Vagina (tissue), 2 donors: ENCODE measurements at places on chromosomes 4 and X.

DNA sequence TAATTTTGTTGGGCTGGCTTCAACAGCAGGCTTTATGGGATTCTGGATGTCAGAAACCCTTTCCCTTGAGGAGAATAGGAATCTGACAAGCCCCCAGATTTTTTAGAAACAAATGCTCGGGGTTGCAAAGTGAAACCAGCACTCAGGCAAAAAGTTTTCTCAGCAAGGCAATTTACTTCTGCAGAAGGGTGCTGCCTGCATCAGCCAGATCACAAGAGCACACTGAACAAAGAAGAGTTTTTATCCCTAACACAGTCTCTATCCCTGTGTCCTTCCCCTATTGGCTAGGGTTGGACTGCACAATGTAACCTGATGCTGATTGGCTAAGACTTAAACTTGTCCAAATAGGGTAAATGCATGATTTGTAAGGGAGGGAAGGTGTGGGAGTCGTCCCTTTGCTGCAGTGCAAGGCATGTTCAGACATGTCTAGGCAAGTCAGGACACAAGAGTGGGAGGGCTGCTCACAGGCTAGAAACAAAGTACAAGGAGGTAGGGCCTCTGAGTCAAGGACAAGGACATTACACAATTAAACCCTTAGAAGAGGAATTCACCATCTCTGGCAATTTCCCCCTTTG, 175.8 kb downstream of the CCNG2 start:
- no peak for DNase-seq

- DNase-seq, result no peak
Observed at GRCh38 chr4:148961526-148961925, 519.3 kb upstream of the NR3C2 start.

DNA sequence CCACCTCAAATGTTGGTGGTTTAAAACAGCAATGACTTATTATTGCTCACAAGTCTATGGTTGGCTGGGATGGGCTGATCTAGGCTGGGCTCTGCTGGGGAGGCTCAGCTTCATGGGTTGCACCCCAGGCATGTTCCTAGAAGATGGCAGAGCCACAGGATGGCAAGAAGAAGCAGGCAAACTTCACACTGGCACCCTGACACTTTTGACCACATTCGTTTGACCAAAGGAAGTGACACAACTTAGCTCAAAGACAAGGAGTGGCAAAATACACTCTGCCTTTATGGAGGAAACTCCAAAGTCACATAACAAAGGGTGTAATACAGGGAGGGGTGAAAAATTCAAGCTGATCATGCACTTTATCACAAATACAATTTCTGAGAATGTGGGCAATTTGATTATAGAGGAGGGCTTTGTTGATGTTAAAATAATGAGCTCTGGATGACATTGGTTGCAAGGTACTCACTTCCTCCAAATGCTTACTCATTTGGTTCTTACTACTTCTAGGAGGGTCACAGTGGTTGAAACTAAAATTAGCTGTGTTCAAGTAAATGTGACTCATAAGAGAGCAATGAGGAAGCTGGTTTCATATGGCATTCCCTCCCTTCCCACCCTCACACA, 249.2 kb upstream of the RPS6KA3 start:
- no peak for DNase-seq

- no peak for DNase-seq
Observed at GRCh38 chrX:23403849-23404248, 69.2 kb downstream of the PTCHD1 start.

DNA sequence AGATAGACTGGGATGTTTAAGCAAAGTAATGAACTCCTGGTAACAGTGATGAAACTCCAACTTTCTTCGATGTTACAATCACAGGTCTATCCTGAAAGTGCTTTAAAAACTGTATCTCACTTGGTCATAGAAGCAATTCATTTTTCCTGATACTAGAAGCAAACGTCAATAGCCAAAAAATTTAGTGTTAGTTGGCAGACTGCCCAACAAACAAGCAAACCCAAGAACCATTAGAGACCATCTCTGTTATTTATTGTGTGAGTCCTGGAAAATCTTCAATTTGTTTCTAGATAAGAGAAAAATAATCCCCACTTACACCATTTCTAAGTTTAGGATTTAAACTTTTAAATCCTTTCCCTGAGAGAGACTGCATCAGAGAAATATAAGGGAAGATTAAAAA, 553.9 kb downstream of the INPP4B start:
- DNase-seq, result no peak

DNA sequence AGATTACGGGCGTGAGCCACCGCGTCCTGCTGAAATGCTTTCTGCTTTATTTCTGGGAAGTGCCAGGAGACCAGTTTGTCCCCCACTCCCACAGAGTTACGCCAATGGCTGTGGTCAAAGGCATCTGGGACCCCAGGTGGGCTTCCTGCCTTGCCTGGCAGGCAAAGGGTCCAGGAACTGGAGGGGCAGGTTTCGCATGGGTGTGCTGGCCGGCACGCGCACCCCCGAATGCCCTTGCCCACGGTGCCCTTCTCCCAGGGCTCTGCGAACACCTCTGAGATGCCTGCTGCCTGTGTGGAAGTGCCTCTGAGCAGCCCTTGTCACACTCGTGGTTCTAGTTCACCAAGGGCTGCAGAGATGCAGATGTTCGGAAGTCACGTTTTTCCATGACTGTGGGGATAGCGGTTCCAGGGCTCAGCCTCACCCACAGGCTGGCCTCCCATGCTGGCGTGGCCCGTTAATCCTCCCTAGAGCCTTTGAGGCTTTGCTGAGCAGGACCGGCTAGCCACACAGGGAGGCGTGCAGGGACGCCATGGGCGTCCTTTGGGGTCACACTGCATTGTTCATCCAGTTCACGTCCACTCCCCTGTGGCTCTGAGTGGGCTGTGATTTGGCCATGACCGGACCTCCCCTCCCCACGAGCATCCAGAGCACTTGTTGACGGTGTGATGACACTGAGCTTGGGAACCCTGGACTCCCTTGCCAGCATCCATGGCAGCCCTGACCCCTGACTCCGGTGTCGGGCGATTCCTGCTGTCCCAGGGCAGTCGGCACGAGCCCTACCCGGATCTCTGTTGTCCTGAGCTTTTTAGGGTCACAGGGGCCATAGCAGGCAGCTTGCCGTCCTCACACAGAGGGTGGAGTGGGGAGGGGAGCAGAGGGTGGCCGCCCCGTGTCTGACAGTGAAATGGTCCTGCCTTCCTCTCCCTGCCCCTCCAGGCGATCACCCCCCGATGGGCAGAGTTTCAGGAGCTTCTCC, 12.7 kb upstream of the ADD1 start:
- DNase-seq, result no peak

- DNase-seq, result no peak
Observed at GRCh38 chr4:58603951-58604350, 1493.8 kb upstream of the IGFBP7 start.

- no peak for DNase-seq
Observed at GRCh38 chrX:127621780-127622179, 430.4 kb downstream of the ACTRT1 start.

GRCh38 chr4:110597582-110597981, 25.3 kb downstream of the PITX2 start:
- no peak for DNase-seq

- no peak for DNase-seq
Observed at GRCh38 chrX:108573136-108573535, 133.5 kb downstream of the COL4A5 start.

- no peak for DNase-seq
Observed at GRCh38 chr4:81392164-81392563, 79.5 kb downstream of the RASGEF1B start.

GRCh38 chrX:40007756-40008705, 89.7 kb downstream of the BCOR start:
- no peak for DNase-seq

GRCh38 chr4:24881508-24882196, 31.2 kb downstream of the CCDC149 start:
- DNase-seq, result no peak

GRCh38 chr4:125097729-125098128, 217.0 kb upstream of the FAT4 start:
- no peak for DNase-seq

DNA sequence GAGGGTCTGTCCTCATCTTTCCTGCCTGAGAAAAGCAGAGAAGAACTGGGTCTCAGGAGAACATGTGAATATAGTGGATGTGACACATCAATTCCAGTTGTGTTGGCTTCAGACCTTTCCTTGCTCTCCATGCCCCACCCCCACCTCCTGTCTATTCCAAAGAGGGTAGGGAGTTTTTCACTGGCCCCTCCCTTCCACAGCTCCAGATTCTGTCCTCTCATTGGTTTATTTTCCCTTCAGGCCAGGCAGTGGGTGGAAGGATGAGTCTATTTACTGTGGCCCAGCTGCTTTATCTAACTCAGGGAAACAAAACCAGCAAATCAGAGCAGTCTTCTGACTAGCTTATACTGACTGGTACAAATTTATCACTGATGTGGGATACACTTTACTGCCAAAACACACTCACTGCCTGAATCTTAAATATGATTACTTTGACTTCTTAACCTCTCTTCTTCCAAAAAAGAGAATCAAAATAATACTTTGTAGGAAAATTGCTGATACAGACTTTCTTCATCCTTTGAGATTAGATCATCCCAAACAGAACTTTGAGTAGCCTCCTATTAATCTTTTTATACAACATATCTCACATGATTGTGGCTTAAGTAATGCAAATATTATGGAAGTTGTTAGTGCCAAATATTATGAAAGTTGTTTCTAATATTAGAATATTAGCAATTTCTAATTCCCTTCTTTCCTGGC, 221.2 kb downstream of the MID1 start:
- DNase-seq, result no peak

DNA sequence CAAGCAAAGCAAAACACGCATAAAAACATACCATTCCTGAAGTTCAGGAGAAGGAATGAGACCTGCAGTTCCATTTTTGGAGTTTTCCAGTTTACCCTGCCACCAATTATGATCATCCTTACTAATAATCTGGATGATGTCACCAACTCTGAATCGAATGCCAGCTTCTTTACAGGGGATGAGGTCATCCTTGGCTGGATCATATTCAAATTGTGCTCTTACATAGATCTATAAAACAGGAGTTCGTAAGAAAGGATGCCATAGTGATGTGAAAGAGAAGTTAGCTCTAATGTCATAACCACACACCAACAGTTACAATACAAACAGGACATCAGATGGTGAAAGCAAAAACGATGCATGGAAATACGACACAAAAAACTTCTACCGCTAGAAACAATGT, 106.5 kb downstream of the NYX start:
- no peak for DNase-seq

DNA sequence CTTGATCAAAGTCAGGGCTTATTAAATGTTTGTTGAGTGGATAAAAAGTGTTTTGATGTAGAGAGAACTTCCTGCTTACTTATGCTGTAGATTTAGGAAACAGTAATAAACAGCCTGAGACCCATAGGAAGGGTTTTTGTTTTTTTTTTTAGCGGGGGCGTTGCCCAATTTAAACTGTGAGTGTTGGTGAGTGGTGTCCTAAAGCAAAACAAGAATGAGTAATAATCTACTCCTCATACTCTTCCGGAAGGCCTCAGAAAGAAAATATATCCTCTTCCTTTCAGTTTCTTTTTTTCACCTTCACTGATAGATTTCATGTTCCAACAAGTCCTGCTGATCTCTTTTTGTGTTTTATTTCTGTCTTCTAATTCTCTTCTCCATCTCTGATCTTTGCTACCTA, 104.4 kb upstream of the SCML1 start:
- DNase-seq, result no peak

- no peak for DNase-seq
Observed at GRCh38 chrX:87236830-87237440, 280.7 kb upstream of the KLHL4 start.

- no peak for DNase-seq
Observed at GRCh38 chr4:74038425-74039314, at the start of gene CXCL3. TSS of gene CXCL3 (minus strand) at chr4:74038689. CDS start at chr4:74038611, 78 bp downstream.

- no peak for DNase-seq
Observed at GRCh38 chrX:109601486-109601885, 23.5 kb downstream of the KCNE5 start.

DNA sequence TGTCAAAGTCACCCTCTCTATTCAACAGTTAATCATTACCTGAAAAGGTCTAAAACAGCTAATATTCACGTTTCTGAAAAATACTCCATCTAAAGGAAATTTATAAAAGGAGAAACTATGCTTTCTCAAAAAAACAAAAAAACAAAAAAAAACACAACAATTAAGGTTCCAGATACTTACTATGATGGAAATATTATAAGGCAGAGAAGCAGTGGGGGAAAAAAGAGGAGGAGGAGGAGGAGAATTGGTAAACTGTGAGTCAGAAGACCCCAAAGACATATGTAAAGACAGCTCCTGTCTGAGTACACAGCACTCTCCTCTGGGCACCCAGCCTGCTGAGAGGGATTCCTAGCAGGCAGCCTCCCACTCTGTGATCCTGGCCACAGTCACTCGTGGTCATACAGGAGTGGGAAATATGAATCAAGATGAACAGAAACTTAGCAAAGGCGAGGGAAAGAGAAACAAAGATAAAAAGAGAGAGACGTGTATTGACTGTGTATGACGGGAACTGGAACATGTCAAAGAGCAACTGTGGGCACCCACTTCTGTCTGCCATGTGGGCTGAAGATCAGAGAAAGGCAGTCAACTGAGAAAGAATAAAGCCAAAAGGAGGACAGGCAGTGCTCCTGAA, 12.5 kb downstream of the KLHL15 start:
- DNase-seq, result no peak

- DNase-seq, result no peak
Observed at GRCh38 chr4:158536833-158537232, 15.2 kb downstream of the RXFP1 start.

DNA sequence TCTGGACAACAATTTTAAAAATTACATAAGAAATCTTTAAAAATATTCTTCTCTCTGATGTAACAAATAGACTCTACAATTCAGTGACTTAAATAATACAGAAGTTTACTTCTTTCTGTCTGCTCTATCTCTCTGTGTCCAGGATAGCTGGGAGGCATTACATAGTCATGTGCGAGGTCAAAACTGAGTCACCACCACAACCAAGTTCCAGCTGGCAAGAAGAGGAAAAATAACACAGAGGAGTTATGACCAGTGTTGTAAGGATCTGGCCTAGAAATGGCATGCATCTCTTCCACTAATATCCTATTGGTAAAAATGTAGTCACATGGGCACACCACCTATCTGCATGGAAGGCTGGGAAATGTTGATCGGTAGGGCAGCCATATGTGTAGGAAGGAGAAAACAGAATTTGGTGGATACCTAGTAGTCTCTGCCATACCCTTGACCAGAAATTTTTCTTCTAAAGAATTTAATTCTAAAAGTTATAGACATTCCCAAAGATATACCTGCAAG, 39.4 kb upstream of the WDFY3 start:
- no peak for DNase-seq

DNA sequence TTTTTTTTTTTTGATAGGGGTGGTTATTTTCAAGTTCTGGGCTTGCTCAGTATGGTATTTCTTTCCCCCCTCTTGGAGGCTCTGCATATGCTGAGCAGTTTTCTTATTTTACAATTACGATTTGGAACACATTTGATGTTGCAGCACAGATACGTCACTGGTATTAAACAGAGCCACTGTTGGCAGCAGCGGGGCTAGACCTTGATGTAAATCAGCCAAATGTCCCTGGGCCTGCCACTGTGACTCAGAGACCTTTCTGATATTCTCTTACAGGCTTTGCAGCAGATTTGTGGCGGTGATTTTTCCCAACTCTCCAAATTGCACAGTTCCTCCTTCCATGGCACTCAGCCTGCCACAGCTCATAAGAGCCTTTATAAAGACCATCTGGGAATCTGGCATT, 81.1 kb downstream of the VMA21 start:
- no peak for DNase-seq
